ENCODE measurements at places on chromosomes 12 and 14.

DNA sequence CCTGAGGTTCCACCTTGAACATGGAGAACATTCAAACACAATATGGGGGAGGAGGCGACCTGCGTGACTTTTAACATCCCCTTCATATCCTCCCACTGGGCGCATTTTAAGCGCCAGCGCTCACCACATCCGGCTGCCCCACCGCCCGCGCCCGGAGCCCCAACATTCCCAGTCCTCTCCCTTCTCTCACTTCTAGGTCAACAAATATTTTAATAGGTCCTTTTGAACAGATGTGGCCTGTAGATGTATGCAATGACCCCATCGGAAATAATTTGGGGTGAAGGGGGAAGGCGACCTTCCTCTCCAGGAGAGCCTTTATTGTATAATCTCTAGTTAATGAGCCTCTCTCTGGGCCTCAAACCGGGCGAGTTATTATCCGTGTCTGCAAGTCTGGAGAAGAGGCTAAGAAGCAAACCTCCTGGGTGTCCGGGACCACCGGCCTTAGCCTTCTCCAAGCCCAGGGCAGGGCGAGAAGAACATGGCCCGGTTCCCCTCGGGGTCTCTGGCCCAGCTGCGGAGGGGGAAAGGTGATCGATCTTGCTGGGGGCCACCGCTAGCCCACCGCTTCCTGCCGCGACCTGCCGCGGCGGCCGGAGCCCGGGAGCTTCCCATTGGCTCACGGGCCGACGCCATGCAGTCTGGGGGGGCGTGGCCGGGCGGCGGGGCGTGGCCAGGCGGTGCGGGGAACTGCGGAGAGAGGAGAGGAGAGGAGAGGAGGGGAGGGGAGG lies 83.2 kb upstream of the HMGA2 start:
- peak; percentile 61 for DNase-seq

DNA sequence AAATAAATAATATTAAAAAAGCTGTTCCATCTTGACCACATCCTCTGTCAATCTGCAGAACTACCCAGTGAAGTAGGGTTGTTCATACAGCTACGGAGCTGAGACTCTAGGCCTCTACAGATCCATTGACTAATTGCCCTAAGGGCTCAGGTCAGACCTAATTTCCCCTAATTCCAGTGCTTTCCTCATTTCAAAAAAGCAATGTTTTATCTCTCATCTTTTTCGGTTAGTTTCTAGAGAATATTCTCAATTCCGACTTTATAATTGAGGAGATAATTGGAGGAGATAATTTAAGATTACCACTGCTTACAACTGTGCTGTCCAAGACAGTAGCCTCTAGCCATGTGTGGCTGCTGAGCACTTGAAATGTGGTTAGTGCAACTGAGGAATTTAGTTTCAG lies 167.1 kb downstream of the KIF21A start:
- no peak for DNase-seq

GRCh38 chr12:44431647-44432343 lies 444.3 kb downstream of the NELL2 start:
- DNase-seq, result no peak

- DNase-seq, result no peak
These were observed 69.5 kb downstream of the ADAMTS20 start for GRCh38 chr12:43482311-43483085.

DNA sequence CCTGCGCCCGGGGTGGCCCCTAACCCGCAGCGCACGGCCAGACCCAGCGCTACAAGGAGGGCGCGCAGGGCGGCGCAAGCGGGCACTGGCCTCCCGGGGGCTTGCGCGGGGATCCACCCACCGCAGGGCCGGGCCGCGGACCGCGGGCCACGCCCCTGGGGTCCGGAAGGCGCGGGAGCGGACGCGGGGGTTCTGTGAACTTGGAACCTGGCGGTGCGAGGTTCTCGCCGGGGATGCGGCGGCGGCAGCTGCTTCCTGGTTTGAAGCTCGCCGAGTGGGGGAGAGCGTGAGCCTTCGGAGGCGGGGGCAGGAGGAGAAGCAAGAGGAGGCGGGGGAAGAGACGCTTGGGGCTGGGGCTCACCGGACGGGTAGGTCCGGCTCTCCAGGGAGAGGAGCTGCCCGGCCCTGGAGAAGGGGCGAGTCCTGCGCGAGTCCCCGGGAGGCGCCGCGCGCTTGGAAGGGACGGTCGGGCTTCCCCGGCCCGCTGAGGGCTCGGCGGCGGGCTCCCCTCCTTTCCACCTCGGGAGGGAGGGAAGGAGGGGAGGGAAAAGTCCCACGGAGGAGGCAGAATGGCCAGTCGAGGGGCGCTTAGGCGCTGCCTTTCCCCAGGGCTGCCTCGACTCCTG lies at the start of gene PRKCH:
PRKCH (plus strand) TSS at position 195 of the 626 bp plus-strand sequence. CDS start 523 bp downstream, outside the sequence.
- peak; percentile 43 for DNase-seq

GRCh38 chr14:48786498-48786897 lies 799.7 kb downstream of the RPS29 start:
- DNase-seq, result no peak

DNA sequence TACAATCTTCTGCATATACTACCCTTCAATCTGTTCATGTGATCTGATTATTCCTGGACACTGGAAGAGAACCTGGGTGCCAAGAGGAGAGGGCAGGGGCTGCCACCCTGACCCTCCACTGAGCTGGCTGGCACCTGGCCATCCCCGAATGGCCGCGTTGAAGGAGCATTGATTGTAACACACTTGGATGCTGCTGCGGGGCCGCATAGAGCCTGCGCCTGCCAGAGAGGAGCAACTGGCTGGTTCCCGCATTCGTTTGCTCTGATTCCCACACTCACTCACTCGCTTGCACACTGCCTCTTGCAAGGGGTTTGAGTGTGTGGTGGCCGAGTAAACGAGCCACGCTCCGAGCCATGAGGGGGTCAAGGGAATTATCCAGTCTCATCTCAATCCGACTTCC lies 32.4 kb downstream of the PSEN1 start:
- DNase-seq, result no peak

DNA sequence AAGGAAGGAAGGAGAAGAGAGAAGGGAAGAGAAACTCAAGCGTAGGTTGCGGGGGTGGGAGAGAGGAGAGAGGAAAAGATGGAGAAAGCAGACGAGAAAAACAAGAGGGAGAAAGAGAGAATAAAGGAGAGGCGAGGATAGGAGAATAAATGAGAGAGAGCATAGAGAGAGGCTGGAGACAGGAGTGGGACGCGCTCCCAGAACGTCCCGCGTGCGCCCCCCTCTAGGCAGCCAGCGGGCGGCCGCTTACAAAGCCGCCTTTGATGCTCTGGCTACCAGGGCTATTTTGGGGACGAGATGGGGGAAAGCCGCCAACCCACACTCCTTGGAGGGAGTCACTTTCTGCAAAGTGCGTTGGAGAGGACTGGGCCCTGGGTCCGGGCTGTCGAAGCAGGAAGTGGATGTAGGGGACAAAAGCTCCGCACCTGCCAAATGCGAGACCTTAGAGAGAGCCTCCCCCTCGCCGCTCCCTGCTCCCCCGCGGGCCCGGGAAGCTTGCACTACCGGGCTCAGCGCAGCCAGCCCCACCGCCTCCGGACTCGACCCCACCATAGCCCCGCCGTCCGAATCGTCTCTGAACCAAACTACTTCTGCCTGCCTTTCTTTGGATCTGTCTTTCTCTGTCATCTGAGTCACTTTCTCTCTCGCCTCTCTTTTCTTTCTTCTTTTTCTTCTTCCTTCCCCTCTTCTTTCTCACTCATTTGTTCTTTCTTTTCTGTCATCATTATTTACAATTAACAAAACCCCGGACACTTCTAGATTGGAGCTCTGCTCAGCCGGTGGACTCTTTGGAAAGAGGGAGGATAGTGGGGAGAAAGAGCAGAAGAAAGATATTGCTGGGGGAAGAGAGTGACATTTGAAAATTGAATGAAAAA lies 8.0 kb downstream of the ASCL1 start:
- DNase-seq, result no peak

DNA sequence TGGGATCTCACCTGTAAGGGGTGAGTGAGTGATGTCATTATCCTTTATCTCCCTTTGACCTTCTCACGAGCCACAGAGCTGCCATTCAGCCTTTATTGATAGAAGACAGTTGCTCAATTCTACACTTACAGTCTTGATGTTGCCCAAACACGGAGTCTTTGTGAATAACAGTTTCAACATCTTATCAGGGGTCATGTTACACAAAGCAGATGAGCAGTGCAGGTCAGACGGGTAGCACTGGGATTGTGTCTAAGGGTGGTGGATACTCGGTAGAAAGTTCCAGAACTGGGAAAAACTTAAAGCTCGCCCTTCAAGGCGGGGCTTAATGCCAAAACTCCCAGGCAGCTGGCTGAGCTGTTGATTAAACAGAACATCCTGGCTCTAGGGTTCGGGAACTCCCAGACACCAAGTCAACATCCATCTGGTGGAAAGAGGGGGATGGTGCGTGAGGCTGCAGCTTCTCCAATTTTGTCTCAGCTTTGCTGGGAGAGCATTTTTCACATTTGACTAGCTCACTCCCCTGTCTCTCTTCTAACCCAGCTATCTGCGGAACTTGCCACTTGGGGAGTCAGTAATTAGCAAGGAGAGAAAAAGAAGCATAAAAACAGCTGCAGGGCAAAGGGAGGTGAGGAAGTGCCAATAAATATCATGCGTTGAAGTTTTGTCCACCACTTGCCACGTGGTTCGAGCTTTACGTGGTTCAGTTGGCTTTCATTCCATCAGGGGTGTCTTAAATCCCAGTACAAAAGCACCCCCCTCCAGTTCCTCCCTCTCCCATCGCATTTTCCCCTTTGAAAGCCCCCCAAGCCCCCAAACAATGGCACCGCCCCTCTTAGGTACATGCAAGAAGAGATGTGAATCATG lies 31.0 kb downstream of the FOXN4 start:
- DNase-seq, result no peak

- DNase-seq, result peak; percentile 42
These were observed 98.5 kb upstream of the SLC24A4 start for GRCh38 chr14:92224358-92224954.

DNA sequence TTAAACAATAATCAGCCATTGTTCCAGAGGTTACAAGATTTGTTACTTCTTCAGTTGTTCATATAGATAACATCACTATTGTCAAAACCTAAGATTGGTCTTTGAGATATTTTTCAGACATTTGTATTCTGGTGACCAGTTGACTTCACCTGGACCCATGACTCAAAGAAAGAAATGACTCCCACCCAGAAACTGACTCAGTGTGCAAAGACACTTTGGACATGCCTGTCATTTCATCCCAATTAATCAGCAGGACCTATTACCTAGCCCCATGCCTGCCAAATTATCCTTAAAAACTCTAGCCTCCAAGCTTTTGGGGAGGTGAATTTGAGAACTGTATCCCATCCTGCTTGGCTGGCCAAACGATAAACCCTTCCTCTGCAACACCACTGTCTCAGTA lies 27.7 kb upstream of the TSPAN11 start:
- no peak for DNase-seq

- DNase-seq, result no peak
These were observed 87.9 kb downstream of the PLEKHA5 start for GRCh38 chr12:19217446-19217845.

- no peak for DNase-seq
These were observed 154.1 kb downstream of the GALC start for GRCh38 chr14:87838931-87839330.

GRCh38 chr14:52901357-52901980 lies 49.4 kb downstream of the FERMT2 start:
- no peak for DNase-seq

DNA sequence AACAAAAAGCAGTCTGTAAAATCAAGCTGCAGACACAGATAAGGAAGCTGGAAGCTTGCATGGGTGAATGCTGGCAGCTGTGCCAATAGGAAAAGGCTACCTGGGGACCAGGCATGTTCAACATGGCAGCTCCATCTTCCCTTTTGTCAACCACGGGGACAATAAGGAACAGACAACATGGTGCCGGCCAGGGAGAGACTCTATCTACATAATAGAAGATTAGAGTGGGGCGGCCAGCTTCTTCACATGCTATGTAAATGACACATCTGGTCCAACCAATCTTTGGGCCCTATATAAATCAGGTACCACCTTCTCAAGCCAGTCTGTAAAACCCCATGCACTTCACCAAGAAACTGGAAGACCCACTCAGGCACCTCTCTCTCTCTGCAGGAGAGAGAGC lies 157.6 kb downstream of the SUDS3 start:
- no peak for DNase-seq

DNA sequence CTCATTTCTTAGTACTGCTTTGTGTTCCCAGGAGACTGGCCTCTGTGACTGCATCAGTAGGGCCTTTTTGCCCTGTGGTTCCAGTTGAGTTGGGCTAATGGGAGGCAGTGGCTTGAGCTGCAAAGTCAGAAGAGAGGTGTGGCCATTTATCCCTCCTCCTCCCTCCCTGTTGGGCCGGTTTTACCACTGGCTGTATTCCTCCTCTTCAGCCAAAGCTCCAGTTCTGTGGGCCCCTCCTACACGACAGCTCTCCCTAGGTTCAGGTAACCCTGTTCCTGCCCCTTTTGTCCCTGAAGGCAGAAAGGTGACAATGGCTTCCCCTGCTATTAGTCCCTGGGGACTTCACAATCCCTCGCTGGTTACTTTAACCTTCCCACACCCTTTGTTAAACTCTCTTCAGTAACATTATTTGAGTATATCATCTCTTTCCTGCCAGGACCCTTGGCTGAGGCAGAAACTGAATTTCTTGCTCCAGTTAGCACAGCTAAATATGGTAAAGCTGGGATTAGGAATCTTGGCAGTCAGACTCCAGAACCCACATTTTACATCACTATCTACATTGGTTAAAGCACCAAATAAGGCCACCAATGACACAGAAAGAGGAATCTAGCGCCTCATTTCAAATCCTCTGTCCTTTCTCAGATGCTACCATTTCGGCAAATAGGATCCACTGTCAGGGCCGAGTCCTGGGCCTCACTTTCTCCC lies 121.9 kb upstream of the SLC35F4 start:
- DNase-seq, result no peak

GRCh38 chr14:104507443-104507842 lies 72.1 kb upstream of the C14orf180 start:
- DNase-seq, result no peak

DNA sequence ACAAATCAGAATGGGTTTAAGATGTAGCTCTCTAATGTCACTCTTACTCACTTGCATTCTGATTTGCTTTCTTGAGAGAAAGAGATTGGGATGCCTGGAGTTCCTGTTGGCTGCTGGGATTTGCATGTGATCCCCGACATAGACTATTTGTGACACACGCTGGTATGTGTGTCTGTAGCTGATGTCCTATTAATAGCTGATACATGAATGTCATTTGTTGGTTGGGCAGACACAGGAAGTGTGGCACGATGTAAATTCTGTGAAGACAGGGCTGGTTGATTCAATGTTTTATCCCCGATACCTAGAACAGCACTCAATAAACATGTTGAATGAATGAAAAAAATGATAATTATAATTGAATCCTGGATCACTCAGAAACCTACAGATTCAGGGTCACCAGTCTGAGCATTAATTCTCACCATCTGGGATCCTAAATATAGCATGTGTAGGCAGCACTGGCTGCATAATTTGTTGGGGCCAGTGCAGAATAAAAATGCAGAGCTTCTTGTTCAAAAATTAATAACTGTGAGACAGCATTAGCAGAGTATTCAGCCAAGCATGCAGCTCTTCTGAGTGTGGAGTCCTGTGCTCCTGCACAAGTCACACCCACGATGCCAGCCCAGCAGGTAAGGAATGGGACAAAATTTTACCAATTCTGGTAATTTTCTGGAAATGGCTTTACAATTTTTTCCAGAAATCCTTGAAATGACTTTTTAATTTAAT lies 35.5 kb upstream of the SOCS2 start:
- DNase-seq, result no peak

Data from NCI-H460 (cell line).